ENCODE measurements at places on chromosomes 5 and 9.

- DNase-seq, result no peak
Observed at GRCh38 chr9:108919517-108919916, 14.4 kb downstream of the ELP1 start.

GRCh38 chr9:18793122-18793521 is 239.9 kb downstream of the SAXO1 start:
- no peak for DNase-seq

GRCh38 chr5:156715287-156715686 is 134.8 kb upstream of the PPP1R2B start:
- no peak for DNase-seq

DNA sequence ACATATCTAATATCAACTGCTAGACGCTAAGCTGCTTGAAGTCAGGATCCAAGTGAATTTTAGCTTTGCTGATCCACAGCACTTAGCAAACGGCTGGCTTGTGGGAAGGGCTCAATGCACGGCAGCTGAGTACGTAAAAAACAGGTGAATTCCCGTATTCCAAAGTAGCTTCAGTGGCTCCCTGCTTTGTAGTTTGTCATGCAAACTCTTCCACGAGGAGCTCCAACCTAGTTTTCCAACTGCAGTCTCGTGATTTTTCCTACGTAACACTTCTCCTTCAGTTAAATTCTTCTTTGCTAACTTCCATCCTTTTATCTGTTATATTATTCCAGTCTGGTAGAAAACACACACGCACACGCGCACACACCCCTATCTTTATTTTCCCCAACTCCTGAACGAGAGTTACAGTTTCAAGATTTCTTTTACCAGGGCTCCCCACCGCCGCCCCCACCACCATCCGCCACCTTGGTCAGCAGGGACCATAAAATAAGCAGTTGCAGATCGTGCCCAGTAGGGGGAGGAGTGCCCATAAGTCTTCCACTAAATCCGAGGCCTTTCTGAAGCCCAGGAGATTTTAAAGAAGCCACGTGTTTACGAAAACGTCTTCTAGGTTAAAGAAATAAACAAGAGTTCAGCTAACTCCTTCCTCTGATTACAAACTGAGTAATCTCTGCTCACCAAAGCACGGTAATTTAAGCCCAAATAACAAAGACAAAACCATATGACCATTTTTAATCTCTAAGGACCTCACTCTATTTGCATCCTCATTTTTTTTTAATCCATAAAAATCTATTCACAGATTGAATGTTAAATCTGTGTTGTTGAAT is 34.8 kb upstream of the TRIO start:
- no peak for DNase-seq

DNA sequence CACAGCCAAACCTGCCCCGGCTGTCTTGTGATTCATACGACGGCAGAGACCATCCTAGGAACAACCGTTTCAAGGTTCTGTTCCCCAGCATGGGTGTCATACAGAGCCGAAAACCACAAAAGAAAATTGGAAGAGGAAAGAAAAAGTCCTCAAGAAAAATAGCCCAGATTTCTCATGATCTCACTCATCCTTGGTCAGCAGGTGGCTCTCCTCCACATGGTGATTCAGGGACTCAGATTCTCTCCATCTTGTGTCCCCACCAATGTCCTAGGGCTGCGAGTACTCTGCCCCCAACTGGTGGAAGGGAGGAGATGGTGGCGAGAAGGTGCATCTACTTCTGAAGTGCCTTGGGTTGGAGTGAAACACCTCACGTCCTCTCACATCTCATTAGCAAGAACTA is 25.6 kb downstream of the PDZD2 start:
- DNase-seq, result no peak

DNA sequence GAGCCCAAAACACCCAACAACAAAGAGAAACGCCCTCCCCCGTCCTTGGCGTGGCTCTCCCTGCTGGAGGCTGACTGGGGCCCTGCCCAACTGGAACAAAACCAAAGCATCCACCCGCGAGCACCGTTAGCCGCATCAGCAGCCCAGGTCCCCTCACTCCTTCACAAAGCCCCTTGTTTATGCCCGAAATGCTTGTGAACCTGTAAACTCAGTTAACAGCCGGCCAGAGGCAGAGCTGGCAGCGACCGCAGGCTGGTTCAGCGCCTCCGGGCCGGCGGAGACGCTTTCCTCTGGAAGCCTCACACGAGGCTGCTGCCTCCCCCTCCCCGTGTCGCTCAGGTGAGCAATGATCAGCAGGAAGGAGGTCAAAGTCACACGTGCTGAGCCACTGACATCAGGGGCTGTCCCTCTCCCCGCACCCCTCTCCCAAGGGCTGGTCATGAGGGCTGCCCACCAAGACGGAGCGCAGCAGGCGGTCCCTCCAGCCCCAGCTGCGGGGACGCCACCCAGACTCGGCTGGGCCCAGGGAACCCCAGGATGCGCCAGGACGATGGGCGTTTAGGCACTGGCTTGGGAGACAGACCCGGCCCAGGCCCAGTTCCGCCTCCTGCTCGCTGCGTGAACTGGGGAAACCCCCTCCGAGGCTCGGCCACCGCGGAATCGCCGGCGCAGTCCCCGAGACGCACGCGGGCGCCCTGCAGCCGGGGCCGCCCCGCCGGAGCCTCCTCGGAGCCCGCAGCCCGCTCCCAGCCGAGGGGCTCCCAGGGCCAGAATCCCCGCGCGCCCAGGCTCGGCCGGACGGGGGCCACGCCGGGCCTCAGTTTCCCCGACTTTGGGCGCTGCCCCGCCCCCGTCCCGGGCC is 563 bp downstream of the SNAPC4 start:
- no peak for DNase-seq

GRCh38 chr5:158014372-158014771 is 155.4 kb upstream of the CLINT1 start:
- no peak for DNase-seq

DNA sequence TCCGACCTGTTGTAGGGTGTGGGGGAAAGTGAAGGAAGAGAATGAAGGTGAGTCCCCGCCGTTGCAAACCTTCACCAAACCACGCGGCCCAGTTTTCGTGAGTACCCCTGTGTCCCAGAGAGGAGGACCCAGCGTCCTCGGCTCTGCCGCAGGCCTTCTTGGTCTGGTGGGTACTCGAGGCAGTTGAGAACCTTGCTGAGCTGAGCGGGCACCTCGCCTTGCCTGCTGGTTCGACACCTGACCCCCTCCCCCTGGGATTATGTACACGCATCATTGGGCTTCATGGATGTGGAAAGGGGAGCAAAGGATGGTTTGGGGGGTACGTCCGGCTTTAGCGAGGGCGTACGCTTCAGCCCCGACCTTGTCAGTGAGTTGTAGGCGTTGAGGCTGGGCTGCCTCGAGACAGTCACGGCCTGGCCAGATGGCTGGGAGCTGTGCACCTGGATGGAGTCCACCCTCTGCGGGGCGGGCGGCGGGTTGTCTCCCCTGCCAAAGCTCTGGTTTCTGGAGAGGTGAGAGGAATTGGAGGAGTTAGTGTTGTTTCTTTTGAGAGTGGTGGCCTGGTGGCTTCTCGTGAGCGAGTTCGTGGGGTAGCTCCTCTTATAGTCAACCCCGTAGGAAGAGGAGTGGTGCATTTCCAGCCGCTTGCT is 128.1 kb downstream of the SEMA6A start:
- DNase-seq, result no peak

GRCh38 chr9:35112257-35113020 is 3.2 kb downstream of the ATOSB start:
- no peak for DNase-seq

GRCh38 chr5:91129748-91130147 is 253.4 kb downstream of the ARRDC3 start:
- DNase-seq, result no peak

DNA sequence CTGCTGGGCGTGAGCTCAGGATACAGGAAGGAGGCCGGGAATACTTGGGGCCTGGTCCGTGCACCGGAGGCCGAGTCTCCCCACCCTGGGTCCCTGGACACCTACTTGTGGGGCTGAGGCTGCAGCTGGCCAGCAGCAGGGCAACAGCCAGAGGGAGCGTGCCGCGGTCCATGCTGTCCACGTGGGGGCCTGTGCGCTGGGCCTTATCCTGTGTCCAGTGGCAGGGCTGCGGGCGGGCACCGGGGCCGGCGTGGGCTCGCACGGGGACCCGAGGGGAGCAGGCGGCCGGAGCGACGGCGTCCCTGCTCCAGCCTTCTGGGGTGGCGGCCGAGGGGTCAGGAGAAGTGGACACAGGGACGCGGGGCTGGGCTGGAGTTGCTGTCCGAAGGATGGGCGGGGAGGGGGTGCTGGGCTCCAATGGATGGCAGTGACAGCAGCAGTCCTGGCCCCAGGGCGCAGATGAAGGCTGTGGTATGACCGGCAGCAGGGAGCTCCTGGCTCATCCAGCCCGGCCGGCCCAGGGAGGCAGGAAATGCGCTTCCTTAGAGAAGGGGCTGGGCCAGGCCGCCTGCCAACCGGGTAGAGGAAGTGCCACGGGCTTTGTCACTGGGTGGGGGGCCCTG is at the start of gene ENG:
ENG (minus strand) TSS at position 475 of the 623 bp plus-strand sequence; CDS start at position 172, 303 bp downstream.
- peak; percentile 90 for DNase-seq

DNA sequence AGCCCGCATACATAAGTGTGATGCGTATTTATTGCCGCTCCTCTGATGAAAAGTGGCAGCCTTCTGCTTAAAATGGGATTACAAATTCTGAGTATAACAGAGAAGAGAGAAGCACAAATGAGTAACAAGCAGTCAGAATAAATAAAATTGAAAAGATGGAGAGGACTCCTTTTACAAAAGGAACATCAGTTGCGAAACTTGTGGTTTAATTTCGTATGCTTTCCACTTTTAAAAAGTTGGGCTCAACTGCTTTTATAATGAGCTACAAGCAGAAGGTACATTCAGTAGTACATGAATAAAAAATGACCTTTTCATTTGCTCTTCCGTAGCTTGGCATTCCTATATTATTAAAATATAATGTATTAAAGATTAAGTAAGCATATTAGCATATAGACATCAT is 320.0 kb downstream of the FBXL17 start:
- DNase-seq, result no peak

DNA sequence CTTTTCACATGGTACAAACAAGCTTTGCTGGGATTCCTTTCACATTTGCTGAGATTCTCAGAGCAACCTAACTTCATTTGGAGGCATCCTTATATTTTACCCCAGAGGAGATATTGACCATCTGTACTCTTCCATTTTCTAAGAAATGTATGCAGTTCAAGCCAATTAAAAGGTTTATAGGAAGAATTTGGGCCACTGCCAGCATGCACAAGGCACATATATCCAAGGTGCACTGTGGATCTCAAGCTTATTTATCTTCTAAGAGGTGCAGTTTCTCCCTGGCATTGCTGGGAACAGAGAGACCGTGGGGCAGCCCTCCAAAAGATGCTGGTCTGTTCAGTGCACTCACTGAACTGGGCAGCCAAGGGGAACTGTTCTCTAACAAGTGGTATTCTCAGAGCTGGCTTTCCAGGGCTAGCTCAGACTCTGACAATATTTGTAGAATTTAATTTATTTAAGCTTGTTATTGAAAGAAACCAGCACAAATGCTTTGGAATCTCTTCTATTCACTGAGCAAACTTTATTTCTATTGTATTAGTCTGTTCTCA is 213.3 kb downstream of the TENT4A start:
- DNase-seq, result no peak

- DNase-seq, result no peak
Observed at GRCh38 chr5:34516686-34517085, 139.4 kb upstream of the RAI14 start.

- DNase-seq, result no peak
Observed at GRCh38 chr9:84975926-84976325, 306.4 kb downstream of the NTRK2 start.

GRCh38 chr9:134413890-134414623 is 87.8 kb downstream of the RXRA start:
- peak; percentile 91 for DNase-seq

GRCh38 chr9:33446240-33446945 is 1.0 kb downstream of the AQP3 start:
- no peak for DNase-seq

- no peak for DNase-seq
Observed at GRCh38 chr5:116675626-116675910, 100.9 kb upstream of the SEMA6A start.

DNA sequence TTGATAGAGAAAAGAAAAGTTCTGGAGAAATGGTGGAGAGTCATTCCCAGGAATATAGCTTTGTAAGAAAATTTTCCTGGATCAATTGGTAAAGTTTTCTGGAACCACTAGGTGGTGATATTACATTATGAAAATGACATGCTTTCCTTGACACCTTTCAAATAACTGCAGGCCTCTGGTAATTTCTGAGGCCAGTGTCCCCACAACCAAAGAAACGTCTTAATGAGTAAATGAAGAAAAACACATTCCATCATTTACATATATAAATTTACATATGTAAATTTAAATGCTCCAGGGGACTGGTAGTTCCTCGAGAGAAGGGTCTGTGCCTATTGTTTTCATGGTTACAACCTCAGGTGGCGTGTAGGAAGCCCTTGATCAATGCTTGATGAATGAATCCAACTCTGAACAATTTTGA is 17.2 kb upstream of the RGS3 start:
- DNase-seq, result no peak

DNA sequence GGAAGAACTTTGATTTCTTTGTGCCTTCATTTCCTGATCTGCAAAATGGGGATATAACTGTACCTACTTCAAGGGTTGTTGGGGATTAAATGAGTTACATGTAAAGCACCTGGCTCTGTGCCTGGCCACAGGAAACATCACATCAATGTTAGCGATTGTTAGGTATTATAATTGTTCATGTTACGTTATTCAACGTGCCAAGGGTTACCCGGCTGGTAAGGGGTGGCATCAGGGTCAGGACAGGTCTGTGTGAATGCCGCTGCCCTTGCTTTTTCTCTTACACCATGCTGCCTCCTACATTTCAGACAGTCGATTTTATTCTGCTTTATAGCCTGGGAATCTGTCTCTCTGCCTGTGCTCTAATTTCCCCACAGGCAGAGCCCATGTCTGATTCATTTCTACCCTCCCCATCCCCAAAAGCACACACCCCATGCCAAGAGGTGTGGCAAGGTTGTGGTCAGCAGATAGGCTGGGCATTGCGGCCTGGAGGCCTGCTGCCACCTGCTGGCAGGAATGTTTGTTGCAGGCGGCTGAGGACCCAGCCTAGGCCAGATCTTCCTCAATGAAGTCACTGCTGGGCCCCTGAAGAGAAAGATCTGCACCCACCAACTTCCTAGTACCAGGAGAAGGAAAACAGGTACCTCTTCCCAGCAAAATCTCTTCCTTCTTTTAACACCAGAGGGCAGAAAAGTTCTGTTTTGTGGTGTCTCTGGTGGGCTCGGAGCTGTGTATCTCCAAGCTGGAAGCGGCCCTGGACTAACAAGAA is 5.3 kb downstream of the ANKS6 start:
- peak; percentile 90 for DNase-seq

- no peak for DNase-seq
Observed at GRCh38 chr5:82664732-82665131, 386.6 kb upstream of the RPS23 start.

DNA sequence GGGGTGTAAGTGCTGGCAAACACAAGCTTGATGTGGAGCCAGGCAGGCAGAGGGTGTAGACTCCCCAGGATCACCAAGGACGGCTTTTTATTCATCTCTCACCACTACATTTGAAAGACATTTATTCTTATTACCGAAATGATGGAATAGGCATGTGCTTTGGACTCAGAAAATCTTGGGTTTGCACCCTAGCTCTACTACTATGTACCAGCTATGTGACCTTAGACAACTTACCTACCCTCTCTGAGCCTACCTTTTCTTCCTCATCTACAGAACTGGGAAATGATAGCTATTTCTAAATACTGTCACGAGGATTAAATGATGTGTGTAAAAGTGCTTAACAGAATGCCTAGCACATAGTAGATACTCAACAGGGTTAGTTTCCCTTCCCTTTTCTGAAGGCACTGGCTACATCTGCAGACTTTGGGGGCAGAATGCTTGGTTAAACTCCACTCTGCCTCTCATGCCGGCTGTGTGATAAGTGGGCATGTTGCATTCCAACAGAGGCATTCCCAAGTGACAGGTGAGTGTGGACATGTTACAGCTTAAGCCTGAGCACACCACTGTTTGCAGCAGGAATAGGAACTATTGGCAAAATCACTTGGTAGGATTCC is 94.8 kb downstream of the SLC1A3 start:
- no peak for DNase-seq
